ENCODE measurements at places on chromosomes 16 and 17. TPM values are rescaled to one million over a fixed set of nuclear protein-coding genes. Genes with fewer than 3 reads are reported as not detected.

The TP53TG3D gene
- not detected for total RNA-seq

The CSH1 gene
- total RNA-seq = not detected

The GPR142 gene
- not detected for total RNA-seq

DNA sequence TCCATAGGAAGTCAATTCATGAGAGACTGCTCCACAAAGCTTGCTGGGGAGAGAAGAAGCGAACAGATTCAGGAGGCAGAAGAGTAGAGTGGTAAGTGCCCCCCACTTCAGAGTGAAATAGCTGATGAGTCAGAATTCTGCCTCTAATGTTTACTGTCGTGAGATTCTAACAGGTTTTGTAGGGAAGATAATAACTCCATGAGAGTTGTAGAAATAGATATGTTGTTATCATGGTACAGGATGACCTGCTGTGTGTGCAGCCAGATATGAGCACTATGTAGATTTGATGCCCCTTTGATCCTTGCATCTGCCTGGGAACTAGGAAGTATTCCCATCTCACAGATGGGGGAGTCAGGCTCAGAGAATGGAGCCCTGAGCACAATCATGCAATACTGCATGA lies 502.4 kb upstream of the CDH11 start:
- DNase-seq = no peak

The CCDC92B gene
- total RNA-seq = not detected

DNA sequence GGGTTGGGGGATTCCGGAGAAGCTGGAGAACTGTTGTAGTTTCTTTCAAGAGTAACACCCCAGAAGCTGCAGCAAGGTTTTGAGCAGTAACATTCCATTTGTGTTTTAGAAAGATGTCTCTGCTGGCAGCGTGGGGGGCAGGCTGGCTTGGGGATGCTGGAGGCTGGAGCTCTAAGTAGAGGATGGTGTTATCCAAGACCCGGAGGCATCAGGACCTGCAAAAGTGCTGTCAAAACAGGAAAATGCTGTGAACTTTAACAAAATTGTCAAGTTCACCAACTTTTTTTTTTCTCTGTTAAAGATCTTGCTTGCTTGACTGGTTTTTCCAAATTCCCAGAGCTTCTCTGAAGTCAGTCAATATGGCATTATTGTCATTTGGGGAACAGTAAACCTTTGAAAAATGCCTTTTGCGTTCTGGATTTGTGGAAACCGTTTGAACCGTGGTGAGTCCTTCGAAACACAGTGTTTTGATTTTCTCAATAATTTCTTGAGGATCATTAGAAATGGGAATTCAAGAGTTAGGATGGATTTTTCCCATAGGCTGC lies 189.6 kb upstream of the NLRP1 start:
- DNase-seq = no peak

DNA sequence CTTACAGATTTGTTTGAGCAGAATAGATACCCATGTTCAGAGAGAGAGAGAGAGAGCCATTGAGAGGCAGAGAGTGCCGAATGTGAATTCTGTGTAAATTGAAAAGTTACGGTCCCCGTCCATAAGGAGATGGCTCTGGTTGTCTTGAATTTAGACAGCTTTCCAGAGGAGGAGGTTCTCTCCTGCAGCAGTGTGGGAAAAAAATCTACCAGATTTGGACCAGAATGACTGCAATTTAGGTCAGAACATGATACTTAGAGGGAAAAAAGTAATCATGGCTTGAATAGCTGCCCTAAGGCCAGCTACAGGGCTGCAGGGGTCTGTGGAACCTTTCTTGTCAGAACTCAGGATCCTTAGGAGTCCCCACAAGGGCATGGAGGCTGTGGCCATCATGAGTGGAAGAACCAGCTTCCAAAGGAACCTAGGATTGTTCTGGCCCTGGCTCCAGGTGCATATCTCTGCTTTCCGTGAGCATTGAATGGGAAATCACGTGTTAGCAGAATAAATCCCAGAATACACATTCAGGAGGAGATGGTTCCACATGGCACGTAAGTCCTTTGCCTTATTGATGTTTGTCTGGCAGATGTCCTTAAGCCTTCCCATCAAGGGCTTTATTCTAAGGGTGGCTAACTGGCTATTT lies 13.0 kb downstream of the PITPNC1 start:
- no peak for DNase-seq

DNA sequence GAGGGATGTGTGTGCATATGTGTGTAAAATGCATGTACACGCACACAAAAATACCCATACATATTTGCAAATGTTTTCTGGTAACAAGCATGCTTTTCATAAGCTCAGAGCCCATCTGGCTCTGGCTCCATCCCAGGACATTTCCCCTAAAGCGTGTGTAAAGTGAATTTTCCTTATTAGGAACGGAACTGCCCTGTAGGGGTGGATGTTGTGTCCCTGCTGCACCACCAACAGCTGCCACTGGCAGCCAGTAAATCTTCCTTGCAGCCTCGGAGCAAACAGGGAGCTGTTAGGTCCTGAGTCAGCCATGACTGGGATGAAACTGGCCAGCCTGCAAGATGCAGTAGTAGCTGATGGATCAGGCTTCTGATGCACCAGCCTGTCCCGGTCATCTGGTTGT lies 393.5 kb downstream of the UTP18 start:
- no peak for DNase-seq

GRCh38 chr16:12095275-12096156 lies 119.0 kb downstream of the SNX29 start:
- peak; percentile 38 for DNase-seq

GRCh38 chr16:13052431-13052830 lies 151.0 kb downstream of the SHISA9 start:
- no peak for DNase-seq

DNA sequence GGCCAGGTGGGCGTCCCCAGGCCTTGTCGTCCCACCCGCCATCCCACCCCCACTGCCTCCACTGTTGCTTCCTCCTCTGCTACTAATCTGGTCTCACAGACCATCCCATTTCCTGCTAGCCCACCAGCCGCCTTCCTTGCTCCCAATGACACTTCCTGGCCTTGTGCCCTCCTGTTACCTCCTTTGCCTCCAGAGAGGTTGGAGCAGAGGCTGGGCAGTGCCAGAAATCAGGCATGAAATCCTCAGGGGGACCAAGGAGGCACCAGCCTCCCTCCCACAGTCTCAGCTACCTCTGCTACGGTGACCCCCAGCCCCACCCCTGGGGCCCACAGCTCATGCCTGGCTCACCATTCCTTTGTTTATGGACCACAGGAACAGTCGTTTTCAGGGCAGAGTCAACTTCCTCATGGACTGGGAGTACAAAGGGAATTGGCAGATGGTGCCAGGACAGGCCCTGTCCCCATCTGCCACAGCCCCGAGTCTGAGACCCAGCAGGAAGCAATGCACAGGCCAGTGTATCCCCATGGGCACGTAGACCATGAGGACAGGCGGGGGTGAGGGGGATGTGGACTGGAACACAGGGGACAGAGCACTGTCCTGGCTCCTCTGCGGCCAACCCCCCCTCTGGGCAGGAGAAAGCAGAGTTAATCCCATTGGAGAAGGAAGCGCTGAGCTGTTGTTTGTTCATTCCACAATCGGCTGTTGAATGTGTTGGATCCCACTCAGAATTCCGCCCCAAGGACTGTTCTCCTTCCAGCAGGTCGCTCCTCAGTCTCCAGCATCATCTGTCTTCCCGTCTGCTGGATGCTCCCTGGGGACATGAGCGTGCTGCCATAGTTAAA lies 2.2 kb upstream of the CDH5 start:
- DNase-seq = no peak

DNA sequence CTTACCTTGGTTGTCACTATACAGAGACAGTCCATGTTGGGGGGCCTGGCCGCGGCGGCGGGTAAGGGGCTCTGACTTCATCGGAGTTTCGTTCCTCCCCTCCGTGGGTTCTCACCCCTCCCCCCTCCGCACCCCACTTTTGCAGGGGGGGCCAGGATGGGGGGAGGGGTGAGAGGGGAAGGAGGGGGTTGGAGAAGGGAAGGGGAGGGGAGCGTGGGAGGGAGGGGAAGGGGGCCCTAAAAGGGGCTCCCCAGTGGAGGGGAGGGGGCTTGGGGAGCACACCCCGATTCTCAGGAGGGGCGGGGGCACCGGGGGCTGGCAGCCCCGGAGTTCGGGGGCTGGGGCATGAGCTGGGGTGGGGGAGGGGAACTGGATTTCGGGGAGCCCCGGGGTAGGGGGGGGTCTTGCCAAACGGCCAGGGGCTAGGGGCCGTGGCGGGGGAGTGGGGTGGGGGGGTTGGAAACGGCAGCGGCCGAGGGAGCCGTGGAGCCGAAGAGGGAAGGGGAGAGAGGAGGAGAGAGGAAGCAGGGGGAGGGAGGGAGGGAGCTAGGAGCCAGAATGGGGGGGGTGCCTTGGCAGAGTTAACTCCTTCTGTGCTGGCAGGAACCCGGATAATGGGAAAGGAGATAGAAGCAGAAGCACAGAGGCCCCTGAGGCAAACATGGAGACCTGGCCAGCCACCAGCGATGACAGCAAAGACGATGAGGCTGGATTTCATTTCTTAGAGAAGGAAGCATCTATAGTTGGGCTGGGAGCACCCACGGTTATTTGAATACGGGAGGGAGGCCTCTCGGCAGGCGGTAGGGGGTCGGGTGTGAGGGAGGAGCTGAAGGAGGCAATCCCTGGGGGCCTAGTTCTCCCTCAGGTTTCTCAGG lies 2.3 kb downstream of the DLG4 start:
- DNase-seq = no peak

The SLC2A4 gene
- total RNA-seq = 13.8 TPM

DNA sequence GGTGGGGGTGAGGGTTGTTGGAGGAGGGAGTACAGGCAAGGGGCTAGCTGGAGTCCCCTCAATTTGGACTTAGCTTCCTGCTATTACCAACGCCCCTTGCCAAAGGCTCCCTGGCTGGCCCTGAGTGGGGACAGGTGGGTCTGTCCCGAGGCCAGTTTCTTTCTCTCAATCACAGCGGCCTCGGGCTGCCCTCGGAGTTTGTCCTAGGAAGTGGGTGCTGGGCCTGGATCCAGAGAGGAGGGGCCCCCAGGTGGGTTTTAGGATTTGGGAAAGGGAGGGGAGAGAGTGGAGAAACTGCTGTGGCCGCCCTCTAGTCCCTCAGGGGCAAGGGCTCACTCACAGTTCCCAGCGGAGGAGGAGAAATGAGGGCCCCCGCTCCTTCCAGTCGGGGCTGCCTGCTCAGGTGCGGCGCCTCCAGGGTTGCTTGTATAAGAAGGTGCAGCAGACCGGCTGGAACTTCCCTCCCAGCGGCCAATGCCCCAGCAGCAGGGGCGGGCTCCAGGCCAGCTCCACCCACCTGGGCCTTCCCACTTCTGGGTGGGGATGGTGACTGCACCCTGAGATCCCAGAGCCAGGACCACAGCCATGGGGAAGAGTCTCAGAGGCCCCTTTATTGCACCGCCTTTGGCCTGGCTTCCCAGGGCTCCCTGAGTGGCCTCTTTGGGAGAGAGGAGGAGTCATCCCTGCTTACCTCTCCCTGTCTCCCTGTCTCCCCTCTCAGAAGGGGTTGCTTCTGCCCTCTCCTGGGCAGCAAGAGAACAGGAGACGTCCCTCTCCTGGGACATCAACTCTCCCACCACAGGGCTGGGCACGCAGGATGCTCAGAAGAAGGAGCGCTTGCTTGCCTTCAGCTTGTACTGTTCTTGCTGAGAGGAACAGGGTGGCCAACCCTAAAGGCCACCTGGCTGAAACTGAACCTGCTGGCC lies 112.0 kb upstream of the SMURF2 start:
- DNase-seq = no peak

DNA sequence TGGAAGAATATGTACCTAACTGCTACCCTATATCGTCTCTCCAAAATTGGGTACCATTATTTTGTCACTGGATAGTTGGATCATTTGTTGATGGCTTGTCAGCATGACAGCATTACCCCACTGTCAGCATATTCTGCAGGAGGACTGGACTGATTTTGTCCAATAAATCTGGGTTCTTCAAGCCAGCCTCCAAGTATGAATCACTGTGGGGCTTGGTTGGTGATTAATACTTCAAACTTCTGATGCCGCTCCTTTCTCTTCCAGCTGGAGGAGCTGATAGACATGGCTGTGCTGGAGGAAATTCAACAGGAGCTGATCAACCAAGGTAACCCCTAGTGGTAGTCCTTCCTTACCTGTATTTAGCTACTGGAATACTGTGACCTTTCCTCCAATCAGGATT lies 2.5 kb downstream of the RPAIN start:
- no peak for DNase-seq

GRCh38 chr17:41535764-41536481 lies 7.8 kb upstream of the KRT19 start:
- DNase-seq = no peak

- no peak for DNase-seq
Measured at GRCh38 chr17:29243792-29244191, 2.9 kb upstream of the CRYBA1 start.

DNA sequence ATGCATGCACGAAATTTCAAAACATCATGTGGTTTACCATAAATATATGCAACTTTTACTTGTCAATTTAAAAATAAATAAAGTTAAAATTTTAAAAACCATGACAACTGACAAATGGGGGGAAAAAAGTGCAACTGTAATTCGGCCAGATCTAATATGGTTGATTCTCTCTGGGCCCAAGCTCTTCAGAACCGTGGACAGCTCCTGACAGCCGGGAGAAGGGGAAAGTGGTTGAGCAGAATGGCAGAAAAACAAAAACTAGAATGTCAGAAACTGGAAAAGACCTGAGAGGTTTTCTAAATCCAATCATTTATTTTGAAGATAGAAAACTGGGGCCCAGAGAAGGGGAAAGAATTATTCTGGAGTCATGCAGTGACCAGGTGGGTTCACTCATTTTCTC lies 126.6 kb downstream of the TMEM132E start:
- DNase-seq = no peak

DNA sequence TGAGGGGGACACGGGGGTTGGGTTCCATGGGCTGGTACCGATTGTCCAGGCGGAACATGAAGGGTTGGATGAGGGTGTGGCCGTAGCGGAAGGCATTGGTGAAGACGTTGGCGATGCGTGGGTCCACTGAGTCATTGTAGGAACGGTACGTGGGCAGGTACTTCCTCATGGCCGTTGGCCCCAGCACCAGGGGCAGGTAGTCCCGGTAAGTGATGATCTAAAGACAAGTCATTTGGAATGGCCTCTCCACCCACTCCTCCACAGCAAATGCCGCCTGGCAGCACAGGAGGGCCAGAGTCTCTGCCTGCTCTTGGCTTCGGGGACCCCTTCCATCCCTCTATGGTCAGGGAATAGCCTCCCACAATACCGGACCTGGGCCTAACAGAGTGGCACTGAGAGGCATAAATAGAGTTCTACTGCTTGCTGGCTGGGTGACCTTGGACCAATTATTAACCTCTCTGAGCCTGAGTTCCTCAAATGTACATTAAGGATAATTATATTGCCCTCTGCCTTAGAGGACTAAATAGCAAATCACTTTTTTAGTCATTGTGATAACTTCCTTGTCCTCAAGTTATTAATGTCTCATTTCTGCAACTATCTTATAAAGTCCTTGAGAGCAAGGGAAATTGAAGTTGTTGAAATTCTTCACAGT lies 7.2 kb downstream of the MPO start:
- DNase-seq = no peak

GRCh38 chr16:11142261-11142630 lies 113.8 kb downstream of the SOCS1 start:
- no peak for DNase-seq

GRCh38 chr17:38674014-38674748 lies 576 bp downstream of the EPOP start:
- no peak for DNase-seq

The GLTPD2 gene
- total RNA-seq = not detected
